ENCODE measurements at places on chromosomes 2 and 18.

DNA sequence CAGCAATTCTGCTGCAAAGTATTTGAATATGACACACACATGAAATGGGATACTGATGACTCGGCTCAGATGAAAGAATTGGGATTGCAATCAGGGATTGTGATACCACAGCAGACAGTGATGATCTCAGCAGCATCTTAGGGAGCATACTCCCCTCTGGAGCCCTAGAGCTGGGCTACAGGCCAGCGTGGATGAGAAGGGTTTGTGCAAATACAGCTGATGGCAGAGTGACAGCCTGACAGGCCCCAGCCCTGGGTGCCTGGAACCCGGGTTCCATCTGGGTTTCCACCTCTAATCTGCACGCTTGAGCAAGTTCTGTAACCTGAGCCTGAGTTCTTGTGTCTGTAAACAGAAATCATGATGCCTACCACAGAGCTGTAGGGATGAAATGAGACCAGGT is 418.0 kb downstream of the LRATD1 start:
- no peak for DNase-seq

- DNase-seq = no peak
These were observed 519.2 kb upstream of the SPHKAP start for GRCh38 chr2:228700638-228701037.

- DNase-seq = no peak
These were observed 56.6 kb downstream of the CLHC1 start for GRCh38 chr2:55175254-55176093.

DNA sequence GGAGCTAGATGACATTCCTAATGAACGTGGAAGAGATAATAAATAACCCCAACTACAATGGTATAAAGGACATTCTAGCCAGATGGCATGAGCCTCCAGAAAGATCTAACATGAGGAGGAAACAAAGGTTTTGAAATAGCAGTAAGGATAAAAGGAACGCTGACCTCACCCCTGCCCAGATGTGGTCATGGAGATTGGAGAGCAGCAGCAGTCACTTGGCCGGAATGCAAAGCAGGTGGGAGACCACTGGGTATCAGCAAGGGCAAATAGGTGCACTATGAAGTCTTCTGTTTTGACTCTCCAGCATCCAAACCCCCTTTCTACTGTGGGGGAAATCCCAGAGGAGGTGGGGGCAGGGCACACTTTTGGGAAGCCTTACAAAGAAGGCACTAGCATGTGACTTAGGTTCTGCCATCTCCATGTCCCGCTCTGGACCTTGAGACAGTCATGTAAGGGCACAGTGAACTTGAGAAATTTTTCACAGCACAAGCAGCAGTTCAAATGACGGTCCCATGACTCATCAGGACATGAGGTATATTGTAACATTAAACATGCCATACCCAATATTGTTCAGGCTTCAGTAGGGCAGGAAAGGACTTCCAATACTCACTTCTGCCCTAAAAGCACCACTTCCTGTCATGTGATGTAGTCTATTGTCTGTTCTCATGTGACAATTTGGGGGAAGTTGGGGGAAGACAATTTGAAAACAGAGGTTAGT is 55.2 kb downstream of the METTL4 start:
- DNase-seq = no peak

DNA sequence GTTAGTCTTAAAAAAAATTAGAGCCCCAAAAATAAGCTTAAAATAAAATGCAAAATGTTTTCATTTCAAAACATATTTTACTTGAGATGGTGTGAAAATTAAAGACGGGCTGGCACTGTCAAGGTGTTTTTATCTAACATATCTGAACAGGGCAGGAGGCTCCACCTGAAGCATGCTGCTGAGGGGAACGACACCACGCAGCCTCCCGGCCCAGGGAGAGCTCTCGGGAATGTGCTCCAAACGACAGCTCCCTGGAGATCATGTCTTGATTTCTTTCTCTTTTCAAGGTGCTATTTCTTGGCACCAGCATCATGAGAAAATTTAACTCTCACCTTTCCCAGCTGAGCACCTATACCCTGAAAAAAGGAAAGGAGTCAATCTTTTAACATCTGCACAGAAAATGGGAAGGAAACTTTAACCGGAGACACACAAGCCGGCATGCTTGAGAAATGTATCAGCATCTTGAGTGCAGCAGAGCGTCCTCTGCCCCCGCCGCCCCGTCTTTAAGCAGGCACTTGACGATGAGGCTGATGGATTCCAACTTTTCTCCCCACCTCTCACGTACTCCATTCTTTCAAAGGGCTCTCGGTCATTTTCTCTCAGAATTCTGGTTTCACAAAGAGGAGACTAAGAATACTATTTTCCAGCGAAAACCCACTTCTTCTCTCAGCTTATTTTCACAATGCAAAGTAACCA is 56.6 kb downstream of the EIPR1 start:
- no peak for DNase-seq

DNA sequence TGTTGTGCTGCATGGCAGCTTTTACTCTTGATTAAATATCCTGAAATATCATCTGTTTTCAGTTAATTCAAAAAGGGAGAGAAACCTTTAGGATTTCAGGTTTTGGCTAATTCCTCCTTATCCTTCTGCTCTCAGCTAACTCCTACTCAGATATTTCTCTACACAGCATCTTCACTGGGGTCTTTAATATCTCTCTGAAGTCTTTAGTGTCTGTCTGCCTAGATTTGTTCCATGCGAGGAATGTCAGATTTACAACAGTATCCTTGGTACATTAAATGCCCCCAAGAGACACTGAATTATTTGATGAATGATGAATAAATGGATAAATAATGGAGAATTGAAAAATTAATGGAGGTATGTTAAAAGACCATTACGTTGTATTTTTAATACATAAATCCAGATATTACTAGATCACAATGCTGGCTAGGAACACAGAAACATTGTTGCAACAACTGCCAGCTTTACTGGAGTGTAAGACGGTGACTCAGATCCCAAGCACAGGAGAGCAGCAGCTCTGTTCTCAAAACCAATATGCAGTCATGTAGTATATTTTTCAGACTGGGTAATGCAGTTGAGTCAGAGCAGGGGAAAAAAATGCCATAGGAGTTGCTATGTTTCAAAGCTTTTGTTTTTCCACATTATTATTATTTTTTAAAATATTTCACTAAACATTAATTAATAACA is 388.0 kb upstream of the SYT4 start:
- DNase-seq = no peak

GRCh38 chr18:63741769-63742168 is 33.4 kb upstream of the SERPINB7 start:
- no peak for DNase-seq

DNA sequence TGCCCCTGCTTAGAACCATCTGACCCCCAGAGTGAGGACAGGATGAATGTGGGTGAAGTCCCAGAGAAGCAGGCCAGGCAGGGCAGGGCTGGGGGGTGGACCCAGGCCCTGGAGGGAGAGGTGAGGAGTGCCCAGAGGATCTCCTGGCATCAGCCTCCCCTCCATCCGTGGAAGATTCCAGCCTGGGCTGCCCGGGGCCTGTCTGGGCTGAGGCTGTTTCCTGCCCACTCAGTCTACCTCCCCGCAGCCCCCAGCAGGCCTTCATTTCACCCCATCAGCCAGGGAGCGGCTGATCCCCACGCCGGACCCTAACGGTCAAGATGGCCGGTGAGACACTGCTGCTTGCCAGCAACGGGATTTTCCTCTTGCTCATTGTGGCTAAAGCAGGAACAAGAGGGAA is 35.3 kb upstream of the OTOF start:
- no peak for DNase-seq

DNA sequence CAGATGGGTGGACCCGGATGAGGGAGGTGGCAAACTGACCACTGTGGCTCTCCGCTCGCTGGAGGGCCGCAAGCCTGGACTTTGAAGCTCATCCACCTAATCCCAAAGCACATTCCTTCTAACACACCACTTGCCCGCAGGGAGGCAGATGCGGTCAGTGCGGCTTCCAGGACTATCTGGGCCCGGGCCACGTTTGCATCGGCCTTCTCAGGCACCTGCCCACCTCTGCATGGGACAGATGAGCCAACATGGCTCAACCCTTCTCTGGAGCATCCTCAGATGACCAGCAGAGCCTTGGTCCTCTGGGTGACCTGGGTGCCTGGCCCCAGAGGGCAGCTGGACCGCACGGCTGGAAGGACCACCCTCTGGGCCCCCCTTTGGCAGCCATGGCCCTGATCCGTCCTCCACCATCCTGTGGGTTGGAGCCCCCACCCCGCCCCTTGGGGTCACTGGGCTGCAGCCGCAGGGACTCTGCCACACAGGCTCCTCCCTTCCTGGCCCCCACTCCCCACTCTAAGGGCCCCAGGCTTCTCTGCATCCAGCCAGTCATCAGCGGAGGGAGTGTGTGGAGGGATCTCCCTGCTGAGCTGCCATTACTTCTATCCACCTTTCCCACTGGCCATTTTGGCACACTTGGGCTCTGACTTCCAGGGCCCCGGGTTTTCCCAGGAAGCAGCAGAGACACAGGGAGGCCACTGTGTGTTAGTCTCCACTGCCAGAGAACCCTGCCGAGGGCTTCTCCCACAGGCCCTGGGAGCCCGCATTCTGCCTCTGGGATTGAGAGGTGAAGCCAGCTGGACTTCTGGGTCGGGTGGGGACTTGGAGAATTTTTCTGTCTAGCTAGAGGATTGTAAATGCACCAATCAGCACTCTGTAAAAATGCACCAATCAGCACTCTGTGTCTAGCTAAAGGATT is 12.3 kb downstream of the HDAC4 start:
- DNase-seq = no peak
